COR-L47 (cell line): ENCODE measurements at places on chromosomes 1 and 21.
A peak's percentile ranks its signal among the peaks of the same experiment; 100 is the strongest.

DNA sequence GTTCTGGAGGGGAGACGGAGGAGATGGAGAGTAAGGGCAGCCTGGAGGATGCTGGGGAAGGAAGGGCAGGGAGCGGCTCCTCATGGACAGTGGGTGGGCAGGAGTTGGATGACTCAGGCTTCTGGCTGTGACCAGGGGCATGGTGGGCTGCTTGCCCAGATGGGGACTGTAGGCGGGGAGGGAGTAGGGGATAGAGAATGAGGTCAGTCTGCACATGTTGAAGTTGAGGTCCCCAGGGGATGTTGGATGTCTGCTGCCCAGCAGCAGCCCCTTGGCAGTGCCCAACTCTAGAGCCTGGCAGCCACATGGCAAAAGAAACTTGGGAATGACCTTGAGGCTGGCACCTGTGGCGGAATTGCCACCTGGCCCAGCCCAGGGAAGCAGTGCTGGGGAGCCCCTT lies 6.4 kb downstream of the SELENON start:
- DNase-seq: no peak

DNA sequence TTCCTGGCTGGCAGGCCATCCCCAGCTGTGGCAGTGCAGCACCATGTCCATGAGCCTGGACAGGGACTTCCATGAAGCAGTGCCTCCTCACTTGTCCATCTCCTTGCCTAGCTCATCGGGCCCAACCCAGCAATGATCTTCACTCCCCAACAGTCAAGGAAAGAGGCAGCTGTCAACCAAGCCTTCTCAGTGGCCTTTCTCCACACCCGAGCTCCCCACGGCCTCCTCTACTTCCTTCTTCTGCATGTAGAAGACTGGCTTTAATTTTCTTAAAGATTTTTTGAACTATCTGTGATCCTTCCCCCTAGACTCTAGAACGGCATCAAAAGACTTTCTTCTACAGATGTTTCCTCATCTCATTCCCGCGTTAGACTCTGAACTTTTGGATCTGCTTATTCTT lies 65.5 kb upstream of the COA6 start:
- no peak for DNase-seq

GRCh38 chr1:182237329-182237728 lies 154.3 kb downstream of the GLUL start:
- DNase-seq: no peak

DNA sequence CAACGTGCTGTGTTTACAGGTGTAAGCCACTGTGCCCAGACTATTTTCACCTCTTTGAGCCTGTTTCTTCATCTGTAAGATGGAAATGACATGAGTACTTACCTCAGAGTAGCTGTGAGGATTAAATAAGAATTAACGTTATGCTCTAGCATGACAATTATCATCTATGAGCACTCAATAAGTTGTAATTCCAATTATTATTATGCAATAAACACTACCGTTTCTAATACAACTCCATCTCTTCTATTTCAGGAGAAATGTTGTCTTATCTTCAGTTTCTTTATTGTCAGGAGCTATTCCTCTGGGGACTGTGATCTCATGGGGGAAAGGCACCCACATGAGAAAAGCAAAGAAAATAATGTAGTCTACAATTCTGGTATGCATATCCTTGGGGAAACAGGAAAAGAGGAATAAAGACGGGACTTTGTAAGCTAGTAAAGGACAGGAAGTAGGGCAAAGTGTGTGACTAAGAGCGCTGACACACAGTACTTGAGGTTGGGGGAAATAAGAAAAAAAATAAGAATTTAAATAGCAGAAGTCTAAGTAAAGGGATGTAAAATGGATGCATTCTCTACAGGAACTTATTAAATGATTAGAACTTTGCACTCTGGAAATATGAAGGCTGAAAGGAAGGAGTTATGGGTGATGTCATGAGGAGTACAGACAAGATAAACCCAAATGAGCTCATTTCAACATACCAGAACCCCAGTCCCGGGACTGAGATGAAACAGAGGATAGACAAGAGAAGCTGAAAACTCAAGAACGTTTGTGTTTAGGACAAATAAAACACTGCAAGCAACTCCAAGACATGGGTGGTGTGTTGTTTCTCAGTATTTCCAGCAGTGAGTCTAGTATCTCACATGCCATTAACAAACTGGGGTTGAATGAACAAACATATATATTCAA lies 9.8 kb downstream of the PHC2 start:
- DNase-seq: no peak

DNA sequence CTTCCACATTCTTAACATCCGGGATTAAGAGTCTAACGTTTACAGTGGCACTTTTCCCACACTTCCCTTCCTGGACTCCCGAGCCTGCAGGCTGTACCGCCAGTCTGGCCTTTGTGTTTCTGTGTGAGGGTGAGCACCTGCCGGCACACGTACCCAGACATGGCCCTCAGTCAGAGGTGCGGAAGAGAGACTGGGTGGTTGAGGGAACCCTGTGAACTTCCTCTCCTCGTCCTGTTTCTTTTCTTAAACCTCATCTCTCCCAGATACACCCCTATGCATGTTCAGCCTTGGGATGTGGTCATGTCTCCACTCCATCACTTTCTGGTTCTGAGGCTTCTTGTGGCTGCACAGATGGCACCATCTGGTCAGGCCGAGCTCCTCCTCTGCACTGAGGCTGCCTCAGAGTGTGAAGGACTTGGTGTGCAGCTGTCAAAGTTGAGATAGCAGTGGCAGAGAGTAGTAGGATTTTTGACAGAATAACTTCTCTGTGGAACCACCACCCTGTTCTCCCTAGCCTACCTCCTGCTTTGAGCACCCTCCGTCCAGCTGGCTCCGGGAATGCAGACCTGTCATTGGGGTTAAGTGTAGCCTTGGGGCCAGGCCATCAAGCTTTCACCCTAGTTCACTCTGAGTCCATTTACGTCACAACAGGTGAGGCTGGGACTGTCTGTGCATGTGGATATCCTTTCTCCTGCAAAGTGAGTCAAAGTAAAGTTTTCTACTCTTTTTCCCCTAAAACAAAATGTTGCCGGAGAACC lies 31.4 kb downstream of the VASH2 start:
- no peak for DNase-seq

DNA sequence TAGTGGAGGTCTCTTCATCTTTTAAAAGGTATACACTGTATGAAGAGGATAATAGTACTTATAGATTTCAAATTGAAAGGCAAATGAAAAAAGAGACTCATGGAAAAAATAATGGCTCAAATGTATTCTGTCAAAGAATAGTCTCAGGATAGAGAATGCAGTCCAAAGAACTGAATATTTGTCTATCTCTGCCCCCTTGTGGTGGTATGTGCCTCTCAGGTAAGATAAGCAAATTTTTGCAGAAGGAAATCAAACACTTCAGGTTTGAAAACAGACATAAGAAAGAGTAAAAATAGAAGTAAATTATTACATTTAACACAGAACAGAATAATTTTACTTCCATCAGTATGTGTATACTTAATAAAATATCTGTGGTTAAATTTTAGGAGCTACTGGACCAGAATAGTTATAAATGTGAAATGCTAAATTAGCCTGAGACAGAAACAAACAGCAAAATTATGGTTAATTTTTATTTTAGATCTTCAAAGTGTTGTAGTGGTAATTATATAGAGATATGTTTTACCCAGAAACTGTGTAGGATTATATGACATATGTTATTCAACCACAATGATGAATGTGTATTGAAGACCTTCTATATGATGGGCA lies 164.4 kb upstream of the PALMD start:
- peak; percentile 78 for DNase-seq
